ENCODE measurements at places on chromosomes 12 and 14.

GRCh38 chr14:75182821-75183220, 6.4 kb upstream of the TMED10 start:
- no peak for DNase-seq

GRCh38 chr12:62772416-62772955, 162.5 kb downstream of the PPM1H start:
- no peak for DNase-seq

GRCh38 chr12:104351057-104351983, 47.8 kb downstream of the EID3 start:
- no peak for DNase-seq

- no peak for DNase-seq
Observed at GRCh38 chr12:104929977-104930376, 28.1 kb downstream of the SLC41A2 start.

DNA sequence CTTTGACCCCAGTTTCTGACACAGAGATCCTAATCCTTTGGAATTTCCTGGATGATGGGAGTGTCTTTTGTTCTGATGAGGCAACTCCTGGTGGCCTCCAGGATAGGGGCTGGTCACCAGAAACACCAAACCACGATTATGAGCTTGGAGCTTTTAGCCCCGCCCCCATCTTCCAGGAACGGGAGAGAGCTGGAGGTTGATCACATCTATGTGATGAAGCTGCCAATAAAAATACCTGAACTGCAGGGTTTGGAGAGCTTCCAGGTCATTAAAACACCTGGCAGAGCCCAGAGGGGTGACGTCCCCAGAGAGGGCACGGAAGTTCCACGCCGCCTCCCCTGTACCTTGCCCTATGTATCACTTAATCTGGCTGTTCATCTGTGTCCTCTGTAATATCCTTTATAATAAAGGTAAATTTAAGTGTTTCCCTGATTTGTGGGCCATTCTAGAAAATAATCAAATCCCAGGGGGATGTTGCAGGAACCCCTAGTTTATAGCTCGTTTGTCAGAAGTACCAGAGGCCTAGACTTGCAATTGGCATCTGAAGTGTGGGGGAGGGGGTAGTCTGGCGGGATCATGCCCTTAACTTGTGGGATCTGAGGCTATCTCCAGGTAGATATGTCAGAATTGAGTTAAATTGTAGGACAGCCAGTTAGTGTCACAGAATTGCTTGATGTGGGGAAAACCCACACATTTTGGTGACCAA, 21.2 kb downstream of the APPL2 start:
- no peak for DNase-seq

- DNase-seq, result no peak
Observed at GRCh38 chr14:99137001-99137700, 134.8 kb downstream of the BCL11B start.

DNA sequence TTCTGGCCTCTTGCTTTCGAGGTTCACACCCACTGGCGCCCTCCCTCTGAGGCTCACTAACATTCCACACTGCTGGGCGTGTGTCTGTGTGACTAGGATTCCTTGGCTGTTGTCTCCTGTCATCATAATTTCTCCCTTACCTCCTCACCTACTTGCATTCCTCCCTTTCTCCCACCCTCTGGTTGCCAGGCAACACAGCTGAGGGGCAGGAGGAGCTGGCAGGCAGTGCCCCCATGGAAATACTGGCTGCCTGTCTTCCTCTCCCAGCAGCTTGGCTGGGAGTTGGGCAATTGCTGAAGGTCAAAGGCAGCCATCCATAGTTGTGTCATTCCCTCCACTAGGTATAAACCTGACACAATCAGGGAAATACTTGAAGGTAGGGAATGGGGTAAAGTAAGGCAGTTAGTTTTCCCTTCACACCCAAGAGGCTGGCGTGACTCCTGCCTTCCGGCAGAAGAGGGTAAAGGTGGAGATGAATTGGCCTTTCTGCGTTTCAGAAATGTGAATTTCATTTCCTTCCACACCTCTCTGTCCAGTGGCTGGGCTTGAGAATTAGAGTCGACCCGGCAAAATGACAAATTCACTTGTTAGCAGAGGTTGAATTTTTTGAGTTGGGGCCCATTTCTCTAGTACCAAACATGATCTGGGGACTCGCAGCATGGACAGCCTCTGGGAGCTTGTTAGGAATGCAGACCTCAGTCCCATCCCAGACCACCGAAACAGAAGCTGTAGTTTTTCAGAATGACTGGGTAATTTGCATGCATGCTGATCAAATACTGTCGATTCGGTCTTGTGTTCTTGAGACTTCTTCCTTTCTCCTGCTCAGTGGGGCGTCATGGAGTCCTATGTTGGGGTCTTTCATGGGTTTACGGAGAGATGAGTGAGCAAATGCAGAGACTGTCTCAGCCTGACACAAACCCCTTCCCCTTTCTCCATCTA, 24.3 kb upstream of the EMP1 start:
- peak; percentile 22 for DNase-seq

GRCh38 chr14:96648506-96649326, 146.5 kb downstream of the PAPOLA start:
- no peak for DNase-seq

DNA sequence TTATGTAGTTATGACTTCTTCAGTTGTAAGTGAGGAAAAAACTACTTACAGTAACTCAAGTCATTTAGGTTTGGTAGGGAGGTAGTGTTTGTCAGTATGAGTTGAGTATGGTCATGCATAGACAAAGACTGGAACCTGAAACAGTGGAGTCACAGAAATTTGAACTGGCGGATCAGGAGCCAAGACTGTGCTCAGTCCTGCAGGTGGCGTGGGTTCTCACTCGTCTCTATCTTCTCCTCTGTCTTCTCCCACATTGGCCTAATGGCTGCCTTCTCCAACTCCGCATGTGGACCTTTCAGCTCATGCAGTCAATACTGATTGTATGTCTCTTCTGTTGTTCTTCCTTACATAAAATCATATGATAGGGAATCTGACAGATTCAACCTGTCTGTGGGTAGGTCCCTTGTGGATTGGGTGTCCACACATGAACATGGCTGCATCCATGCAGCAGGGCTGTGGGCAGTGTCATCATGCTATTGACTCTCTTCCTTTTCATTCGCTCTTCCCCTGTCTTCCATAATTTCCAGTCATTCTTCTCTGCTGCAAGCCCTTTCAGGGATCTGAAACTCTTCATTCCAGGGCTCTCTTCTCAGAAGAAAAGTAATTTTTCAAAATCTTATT, 78.8 kb upstream of the NEDD1 start:
- no peak for DNase-seq

DNA sequence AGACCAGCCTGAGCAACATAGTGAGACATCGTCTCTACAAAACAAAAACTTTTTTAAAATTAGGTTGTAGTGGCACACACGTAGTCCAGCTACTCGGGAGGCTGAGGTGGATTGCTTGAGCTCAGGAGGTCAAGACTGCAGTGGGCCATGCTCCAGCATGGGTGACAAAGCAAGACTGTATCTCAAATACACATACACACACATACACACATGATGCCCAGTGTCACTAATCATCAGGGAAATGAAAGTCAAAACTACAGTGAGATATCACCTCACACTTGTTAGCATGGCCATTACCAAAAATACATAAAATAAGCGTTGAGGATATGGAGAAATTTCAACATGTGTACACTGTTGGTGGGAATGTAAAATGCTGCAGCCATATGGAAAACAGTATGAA, 33.2 kb upstream of the KICS2 start:
- DNase-seq, result no peak

DNA sequence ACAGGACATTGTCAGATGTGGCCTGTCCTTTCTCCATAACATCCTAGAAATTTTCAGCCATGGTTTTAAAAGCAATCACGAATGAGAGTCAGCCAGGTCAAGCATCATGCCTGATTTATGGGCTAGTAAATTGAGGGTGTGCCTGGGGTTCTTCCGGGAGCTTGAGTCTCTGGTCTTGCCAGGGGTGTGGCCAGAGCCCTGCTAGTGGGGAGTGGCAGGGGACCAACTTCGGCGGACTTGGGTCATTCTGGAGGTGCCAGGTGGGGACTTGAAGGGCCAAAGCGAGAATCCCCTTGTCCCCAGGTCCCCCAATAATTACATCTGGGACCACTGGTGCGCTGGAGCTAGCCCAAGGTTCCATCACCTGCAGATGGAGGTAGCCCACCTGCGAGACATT, 5.7 kb downstream of the OTUB2 start:
- DNase-seq, result no peak

Measured in GM10248 (cell line).